NCI-H1092 (cell line): ENCODE measurements at places on chromosomes 3 and 15.

DNA sequence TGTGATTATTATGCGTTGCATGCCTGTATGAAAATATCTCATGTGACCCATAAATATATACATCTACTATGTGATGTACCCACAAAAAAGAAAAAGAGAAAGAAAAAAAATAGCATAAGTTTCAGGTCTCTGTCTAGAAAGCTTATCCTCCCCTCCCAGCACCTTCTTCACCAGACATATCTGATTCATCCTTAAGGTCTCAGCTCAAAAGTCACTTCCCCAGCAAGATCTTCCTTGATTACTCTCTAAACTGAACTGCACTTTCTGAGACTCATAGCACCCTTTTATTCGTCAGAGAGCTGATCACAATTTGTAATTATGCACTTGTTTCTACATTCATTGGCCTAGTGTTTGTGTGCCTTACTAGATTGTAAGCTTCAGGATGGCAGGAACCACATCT lies 11.1 kb upstream of the PTPN9 start:
- DNase-seq: no peak

DNA sequence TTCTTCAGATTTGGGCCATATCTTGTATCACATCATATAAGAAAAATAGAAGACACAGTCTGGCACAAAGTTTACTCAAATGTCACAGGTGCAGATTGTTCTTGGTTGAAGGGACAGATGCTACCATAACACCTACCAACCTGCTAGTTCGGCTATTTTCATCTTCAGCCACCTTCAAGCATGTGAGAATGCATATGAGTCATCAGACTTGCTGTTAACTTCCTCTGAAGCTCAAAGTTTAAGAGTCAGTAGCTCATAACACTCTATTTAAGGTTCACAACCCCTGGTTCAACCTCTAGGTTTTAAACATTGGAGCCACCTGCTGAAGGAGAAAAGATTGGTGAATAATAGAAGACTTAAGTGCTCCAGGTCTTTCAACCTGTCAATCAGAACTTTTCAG lies 522.8 kb downstream of the NLGN1 start:
- DNase-seq: no peak

DNA sequence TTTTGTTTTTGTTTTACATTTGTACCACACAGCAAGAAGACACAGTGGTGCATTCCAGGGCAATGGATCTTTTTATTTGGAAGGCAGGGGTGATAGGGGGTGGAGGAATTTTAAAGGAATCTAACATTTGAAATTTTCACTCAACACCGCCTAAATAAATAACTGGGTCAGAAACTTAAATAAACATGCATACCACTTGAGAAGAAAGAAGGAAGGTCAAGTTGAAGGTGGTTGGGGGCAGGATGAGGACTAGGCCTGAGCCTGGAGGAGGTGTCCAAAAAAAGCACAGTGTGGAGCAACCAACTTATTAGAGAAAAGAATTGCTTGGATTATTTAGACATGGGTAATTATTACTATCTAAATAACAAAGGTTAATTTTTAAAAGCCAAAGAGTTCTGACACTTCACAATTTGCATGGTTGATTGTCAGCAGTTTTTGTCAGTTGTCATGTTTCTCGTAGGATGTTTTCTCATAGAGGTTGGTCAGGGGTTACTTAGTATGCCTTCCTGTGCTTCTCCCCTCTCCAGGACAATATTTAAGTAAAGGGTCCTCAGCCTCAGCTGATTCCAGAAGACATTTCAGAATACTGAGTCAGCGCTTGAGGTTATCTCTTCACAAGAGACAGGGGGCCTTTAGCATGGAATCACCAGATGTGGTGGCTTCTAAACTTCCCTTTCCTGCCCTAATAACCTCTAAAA lies 173.7 kb upstream of the SLC2A2 start:
- DNase-seq: no peak

DNA sequence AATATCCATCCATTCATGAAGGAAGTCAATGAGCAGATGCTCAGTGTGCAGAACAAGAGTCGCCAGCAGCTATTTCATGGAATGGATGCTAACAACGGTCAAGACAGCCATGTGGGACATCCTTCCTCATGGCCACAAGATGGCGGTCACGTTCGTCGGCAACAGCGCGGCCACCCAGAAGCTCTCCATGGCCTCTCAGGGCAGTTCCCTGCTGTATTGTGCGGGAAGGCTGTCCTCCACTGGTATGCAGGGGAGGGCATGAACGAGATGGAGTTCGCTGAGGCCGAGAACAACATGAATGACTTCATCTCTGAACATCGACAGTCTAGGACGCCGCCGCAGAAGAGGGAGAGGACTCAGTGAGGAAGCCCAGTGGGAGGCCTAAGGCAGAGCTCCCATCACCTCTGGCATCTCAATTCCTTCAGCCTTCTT lies 208.3 kb downstream of the TJP1 start:
- peak; percentile 38 for DNase-seq

- no peak for DNase-seq
Observed at GRCh38 chr3:9928158-9928557, 5.5 kb upstream of the CRELD1 start.

DNA sequence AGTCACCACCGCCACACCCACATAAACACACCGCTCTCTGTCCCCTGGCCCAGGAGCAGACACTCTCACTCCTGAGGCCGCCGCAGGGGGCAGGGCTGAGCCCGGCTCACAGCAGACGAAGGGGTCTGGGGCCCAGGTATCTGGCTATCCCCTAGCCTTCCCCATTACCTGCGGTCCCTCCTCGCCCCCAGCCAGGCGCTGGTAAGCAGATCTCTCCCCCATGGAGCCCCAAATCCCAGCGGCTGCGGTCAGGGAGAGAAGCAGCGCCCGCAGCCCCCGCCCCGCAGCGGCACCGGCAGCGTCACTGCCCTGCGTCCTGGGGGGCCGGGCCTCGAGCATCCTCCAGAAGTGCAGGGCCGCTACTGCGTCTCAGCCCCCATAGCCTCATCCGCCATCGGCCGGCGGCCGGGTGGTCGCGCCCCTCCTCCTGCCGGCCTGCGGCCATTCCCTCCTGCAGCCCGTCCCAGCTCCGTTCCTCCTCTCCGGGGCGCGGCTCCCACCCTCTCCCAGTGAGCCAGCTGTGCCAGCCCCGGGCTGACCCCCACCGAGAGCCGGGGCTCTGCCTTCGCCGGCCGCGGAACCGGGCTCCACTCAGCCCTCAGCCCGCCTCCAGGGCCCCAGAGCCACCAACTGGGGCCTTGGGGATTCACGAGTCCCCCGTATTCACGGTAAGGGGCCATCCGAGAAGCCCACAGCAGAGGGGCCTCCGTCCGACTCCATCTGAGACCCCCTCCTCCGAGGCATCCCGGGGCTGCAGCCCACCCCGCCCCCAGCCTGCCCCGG lies 13.1 kb downstream of the TNK2 start:
- DNase-seq: peak; percentile 22

DNA sequence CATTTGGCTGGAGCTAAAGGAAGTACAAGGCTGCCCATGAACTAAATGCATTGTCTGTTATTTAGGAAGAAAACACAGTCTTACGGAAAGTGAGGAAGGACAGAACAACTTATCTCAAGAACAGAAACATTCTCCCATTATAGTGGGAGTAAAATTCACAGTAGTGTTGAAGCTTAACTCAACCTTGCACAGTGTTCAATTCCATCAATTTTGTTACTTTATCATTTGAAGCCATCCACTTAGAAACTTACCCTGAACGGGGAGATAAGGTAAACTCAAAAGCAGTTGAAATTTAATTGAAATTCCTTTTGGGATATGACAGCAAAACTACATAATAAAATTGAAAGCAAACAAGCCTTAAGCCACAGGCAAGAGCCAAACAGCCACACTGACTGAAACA lies 186.9 kb downstream of the PCCB start:
- DNase-seq: no peak

DNA sequence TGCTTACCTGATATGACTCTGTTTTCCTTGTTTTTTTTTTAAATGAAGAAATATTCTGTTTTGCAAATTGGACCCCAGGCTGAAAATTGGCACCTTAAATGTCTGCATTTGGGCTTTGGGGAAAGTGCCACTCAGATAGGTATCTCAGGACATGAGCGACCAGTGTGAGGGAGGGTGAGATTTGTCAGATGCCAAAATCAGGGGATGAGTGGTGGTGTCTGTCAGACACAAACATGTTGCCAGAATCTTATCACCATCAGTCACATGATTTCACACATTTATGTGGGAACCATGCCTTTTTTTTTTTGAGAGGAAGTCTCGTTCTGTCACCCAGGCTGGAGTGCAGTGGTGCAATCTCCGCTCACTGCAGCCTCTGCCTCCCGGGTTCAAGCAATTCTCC lies 75.6 kb upstream of the OSBPL11 start:
- DNase-seq: no peak

GRCh38 chr3:31529421-31529820 lies 3.3 kb upstream of the STT3B start:
- DNase-seq: no peak

- DNase-seq: no peak
Observed at GRCh38 chr15:93020976-93021772, 67.8 kb downstream of the RGMA start.

DNA sequence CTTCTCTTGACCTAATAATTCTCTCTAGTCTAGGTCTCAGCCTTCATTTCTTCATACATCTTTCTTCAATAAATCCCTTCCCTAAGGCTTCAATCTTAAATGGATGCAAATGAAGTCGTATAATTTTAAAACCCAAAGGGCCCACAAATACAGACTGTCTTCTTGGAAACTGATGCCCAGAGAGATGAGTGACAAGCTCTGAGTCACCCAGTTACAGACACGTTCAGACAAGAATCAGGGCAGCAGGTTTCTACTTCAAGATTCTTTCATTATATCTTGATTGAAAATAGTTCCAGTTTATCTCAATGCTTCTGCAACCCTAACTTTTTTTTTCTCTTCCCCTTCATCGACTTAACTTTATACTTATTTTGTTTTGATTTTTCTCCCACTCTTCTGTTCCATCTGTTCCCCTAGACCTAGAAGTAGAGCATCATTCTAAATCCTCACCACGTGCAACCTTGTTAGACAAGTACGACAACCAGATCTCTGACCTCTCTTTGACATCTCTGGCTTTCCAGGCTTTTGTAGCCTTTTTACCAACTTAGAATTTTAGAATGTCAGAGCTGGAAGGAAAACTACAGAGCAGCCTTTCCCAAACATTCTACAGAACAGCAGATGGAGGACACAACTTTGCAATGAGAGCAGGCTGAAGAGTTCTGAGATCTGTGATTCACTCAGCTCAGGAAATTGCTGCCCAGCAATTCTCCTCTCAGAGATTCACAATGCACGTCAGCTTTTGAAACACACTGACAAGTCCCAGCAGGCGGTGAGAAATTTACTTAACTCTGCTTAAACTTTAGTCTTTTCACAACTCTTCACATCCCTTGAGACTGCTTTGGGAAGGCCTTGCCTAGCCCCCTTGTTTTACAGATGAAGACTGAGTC lies 25.3 kb downstream of the NCEH1 start:
- DNase-seq: no peak

GRCh38 chr15:38614621-38615020 lies 50.0 kb upstream of the RASGRP1 start:
- no peak for DNase-seq

- DNase-seq: no peak
Observed at GRCh38 chr3:147655236-147655635, 246.1 kb downstream of the ZIC1 start.

- DNase-seq: no peak
Observed at GRCh38 chr15:45402955-45403877, 24.9 kb upstream of the GATM start.

GRCh38 chr15:89805241-89806209 lies 9.1 kb downstream of the ANPEP start:
- no peak for DNase-seq

DNA sequence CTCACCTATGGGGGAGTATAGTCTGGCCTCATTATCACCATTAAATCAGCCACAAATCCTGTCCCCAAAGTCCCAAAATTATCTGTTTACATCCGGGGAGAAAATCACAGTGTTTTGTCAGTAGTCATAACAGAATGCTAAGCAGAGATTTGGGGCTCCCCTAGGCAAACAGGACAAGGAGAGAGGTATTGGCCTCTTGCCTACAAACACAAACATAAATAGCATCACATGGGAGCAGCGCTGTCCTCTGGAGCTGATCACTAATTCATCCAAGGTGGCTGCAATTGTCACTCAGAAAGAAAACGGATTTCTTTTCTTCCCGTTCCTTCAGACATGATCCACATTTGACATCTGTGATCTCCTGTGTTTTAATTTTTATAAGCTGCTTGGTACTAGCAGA lies 1028.1 kb downstream of the NTRK3 start:
- DNase-seq: no peak

- peak; percentile 98 for DNase-seq
Observed at GRCh38 chr3:177597311-177598096, 400.2 kb upstream of the TBL1XR1 start.

- DNase-seq: no peak
Observed at GRCh38 chr3:151538456-151539393, 77.9 kb upstream of the IGSF10 start.

DNA sequence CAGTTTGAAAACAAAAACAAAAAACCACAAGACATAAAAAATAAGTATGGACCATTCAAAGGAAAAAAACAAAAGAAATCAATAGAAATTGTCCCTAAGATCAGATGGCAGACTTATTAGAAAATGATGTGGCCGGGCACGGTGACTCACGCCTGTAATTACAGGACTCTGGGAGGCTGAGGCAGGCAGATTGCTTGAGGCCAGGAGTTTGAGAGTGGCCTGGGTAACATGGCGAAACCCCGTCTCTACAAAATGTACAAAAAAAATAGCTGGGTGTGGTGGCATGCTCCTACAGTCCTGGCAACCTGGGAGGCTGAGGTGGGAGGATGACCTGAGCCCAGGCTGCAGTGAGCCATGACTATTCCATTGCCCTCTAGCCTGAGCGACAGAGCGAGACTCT lies 16.6 kb downstream of the SPCS1 start:
- no peak for DNase-seq

DNA sequence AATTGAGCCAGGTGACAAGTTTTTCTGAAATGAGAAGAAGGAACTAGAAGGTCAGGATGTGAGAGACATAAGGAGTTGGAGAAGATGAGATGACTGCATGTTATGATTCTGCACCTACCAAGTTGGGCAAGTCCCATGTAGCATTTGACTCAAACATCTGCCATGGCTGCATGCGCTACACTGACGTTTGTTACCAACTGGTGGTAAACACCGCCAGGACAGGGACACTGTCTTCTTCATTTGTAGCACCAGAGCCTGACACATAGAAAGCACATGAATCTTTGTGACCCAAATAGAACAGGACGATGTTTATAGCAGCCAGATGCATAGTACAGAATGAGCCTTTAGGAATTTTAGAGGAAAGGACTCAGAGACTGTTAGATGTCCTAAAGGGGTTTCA lies 236.7 kb downstream of the MYRIP start:
- DNase-seq: no peak

GRCh38 chr3:186118692-186119091 lies 9.8 kb upstream of the ETV5 start:
- DNase-seq: no peak

DNA sequence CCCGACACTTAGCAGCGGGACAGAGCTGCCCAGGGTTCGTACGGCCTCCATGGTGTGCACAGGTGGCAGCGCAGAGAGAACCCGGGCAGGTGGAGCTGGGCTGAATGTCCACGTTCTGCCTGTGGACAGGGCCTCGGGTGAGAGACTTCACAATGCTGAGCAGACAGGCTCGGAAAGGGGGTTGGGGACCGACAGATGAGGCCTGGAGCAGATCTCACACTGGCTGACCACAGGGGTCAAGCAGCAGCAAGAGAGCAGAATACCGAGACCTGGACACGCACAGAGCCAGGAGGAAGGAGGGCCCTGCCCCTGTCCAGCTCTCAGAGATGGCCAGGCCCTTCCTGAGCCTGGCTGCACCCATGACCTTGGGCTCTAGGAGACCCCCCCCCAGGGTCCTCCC lies 83.0 kb downstream of the VGLL4 start:
- DNase-seq: no peak
